ENCODE measurements at places on chromosomes 3 and 15.

DNA sequence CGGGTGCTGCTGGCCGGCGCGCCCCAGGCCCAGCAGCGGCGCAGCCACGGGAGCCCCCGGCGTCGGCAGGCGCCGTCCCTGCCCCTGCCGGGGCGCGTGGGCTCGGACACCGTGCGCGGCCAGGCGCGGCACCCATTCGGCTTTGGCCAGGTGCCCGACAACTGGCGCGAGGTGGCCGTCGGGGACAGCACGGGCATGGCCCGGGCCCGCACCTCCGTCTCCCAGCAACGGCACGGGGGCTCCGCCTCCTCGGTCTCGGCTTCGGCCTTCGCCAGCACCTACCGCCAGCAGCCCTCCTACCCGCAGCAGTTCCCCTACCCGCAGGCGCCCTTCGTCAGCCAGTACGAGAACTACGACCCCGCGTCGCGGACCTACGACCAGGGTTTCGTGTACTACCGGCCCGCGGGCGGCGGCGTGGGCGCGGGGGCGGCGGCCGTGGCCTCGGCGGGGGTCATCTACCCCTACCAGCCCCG, 777 bp downstream of the LOXL1 start:
- H3K27ac ChIP-seq: peak overlapping the region; percentile 86
- H3K36me3 ChIP-seq: no peaks in the 10 kb centered on the region
- DNase-seq: no peak
- peak overlapping the region; percentile 69 for H3K4me3 ChIP-seq
- peaks cover 89% of the 10 kb centered on the region for H3K4me1 ChIP-seq

GRCh38 chr3:64806668-64807605, 119.1 kb upstream of the ADAMTS9 start:
- H3K36me3 ChIP-seq: no peaks in the 10 kb centered on the region
- no peak for DNase-seq
- H3K4me3 ChIP-seq: no peak overlapping the region
- H3K27ac ChIP-seq: no peak overlapping the region

DNA sequence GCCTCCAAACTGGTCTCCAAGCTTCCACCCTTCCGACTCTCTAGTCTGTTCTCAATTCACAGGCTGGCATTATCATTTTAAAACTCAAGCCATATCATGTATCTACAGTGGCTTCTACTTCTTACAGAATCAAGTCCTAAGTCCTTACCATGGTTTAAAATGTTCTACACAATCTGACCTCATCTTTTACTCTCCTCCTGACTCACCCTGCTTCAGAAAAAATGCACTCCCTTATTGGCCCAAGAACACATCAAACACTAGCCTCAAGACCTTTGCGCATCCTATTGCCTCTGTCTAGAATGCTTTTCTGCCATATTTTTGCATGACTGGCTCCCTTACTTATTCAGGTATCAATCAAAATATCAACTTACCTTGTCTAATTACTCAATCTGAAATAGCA, 11.0 kb downstream of the MRPL3 start:
- peaks cover 19% of the 10 kb centered on the region for H3K36me3 ChIP-seq
- DNase-seq: no peak
- no peak overlapping the region for H3K4me3 ChIP-seq

- H3K27me3 ChIP-seq: no peaks in the 10 kb centered on the region
- no peak overlapping the region for H3K27ac ChIP-seq
- DNase-seq: no peak
- H3K4me3 ChIP-seq: no peak overlapping the region
- no peaks in the 10 kb centered on the region for H3K36me3 ChIP-seq
Observed at GRCh38 chr3:128198313-128198712, 45.0 kb downstream of the EEFSEC start.

DNA sequence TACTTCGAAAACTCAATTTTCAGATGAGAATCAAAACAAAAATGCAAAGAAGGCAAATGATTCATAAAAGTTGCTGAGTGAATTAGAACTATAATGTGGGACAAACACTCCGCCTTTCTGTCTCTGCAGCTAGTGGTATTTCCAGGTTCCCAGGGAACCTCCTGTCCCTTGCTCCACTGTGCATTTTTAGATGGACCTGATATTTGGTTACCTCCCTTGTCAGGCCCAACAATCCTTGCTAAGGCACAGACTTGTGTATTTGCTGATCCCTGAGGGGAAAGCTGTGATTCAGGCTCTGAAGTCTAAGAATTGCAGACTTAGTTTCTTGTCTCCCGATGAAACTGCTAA, 162.7 kb downstream of the LPP start:
- no peak for DNase-seq
- peaks cover 8% of the 10 kb centered on the region for H3K36me3 ChIP-seq
- H3K27ac ChIP-seq: peak overlapping the region; percentile 52
- H3K4me1 ChIP-seq: peaks cover 33% of the 10 kb centered on the region

DNA sequence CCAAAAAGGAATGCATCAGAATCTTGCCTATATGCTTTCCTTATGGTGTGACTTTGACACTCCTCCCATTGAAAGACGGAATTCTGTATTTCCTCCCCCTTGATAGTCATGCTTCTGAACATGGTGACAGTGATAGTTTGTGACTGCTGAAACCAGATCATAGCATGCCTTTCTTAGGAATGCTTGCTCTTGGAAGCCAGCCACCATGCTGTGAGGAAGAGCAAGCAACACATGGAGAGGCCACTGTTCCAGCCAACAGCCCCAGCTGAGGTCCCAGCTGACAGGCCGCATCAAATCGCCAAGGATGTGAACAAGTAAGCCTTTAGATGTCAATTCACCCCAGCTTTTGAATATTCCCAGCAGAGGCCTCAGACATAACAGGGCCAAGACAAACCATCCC, 100.1 kb downstream of the IGF2BP2 start:
- DNase-seq: no peak
- no peaks in the 10 kb centered on the region for H3K27me3 ChIP-seq
- no peaks in the 10 kb centered on the region for H3K36me3 ChIP-seq

DNA sequence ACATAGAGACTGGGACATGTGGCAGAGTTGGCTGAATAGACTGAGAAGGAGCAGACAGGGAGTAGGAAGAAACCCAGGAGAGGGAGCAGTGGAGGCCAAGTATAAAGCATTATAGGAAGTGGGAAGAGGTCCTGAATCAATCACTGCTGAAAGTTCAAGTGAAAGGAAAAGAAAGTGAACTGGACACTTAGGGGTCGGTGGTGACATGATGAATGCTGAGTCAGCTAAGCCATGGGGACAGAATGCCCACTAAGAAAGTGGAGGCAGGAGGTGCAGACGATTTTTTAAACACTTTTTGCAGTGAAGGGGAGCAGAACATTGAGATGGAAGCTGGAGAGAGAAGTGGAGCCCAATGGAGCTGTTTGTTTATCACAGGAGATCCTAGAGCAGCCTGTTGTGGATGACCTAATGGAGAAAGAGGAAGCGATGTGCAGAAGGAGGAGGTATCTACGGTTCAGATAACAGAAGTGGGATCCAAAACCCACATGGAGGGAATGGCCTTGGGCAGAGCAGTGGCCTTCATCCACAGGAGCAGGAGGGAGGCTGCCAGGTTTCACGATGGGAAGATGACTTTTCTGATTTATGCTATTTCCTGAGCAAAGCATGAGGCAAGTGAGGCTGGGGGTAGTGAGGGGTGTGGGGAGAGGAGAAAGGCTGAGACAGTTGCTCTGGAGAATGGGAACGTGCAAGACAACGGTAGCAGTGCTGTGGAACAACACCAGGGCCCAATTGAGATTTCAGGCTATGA, 208.2 kb downstream of the RPLP1 start:
- no peaks in the 10 kb centered on the region for H3K27me3 ChIP-seq
- H3K4me3 ChIP-seq: no peak overlapping the region
- H3K4me1 ChIP-seq: peaks cover 14% of the 10 kb centered on the region
- no peaks in the 10 kb centered on the region for H3K36me3 ChIP-seq
- no peak overlapping the region for H3K27ac ChIP-seq
- no peak for DNase-seq

GRCh38 chr15:68641376-68641775, 62.6 kb downstream of the CORO2B start:
- H3K4me1 ChIP-seq: peaks cover 45% of the 10 kb centered on the region
- no peak overlapping the region for H3K4me3 ChIP-seq
- no peaks in the 10 kb centered on the region for H3K36me3 ChIP-seq
- no peak for DNase-seq

GRCh38 chr15:80977627-80978036, 12.0 kb downstream of the MESD start:
- H3K36me3 ChIP-seq: peaks cover 40% of the 10 kb centered on the region
- peak; percentile 68 for DNase-seq
- no peaks in the 10 kb centered on the region for H3K27me3 ChIP-seq
- no peak overlapping the region for H3K27ac ChIP-seq

DNA sequence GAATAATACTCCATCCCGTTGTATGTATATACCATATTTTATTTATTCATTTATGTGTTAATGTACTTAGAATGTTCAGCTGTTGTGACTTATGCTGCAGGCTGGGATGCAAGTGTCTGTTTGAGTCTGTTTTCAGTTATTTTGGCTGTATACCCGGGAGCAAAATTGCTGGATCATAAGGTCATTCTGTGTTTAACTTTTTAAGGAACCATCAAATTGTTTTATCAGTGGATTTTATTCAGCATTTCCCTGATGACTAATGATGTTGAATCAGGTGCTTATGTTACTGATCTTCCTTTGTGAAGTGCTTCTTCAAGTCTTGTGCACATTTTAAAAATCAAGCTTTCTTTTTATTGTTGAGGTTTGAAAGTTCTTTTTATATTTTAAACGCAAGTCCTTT, 118.1 kb downstream of the SLC25A26 start:
- no peak overlapping the region for H3K4me3 ChIP-seq
- peaks cover 8% of the 10 kb centered on the region for H3K4me1 ChIP-seq
- H3K27ac ChIP-seq: no peak overlapping the region
- DNase-seq: no peak
- H3K27me3 ChIP-seq: no peaks in the 10 kb centered on the region

GRCh38 chr3:175493301-175493700, 634.2 kb downstream of the NAALADL2 start:
- H3K27me3 ChIP-seq: no peaks in the 10 kb centered on the region
- no peak overlapping the region for H3K4me3 ChIP-seq
- no peak overlapping the region for H3K27ac ChIP-seq

DNA sequence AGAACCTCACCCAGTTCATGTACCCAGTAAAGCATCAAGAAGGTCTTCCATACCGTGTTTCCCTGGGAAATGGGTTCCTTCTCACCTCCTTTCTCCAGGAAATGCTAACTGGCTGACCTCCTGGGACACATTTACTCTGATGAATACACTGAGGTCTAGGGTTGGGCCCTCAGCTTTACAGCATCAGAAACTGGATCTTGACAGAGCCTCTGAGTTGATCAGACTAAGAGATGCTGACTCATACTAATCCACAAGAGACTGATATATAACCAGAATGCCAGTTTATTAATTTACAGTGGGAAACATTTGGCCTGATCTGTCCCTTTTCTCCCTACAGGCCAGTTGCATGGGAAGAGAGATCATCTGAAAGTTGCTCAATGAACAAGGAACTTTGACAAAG, 55.8 kb downstream of the GTF2E1 start:
- no peaks in the 10 kb centered on the region for H3K27me3 ChIP-seq
- no peak for DNase-seq
- no peak overlapping the region for H3K4me3 ChIP-seq
- H3K27ac ChIP-seq: no peak overlapping the region
- H3K36me3 ChIP-seq: no peaks in the 10 kb centered on the region

DNA sequence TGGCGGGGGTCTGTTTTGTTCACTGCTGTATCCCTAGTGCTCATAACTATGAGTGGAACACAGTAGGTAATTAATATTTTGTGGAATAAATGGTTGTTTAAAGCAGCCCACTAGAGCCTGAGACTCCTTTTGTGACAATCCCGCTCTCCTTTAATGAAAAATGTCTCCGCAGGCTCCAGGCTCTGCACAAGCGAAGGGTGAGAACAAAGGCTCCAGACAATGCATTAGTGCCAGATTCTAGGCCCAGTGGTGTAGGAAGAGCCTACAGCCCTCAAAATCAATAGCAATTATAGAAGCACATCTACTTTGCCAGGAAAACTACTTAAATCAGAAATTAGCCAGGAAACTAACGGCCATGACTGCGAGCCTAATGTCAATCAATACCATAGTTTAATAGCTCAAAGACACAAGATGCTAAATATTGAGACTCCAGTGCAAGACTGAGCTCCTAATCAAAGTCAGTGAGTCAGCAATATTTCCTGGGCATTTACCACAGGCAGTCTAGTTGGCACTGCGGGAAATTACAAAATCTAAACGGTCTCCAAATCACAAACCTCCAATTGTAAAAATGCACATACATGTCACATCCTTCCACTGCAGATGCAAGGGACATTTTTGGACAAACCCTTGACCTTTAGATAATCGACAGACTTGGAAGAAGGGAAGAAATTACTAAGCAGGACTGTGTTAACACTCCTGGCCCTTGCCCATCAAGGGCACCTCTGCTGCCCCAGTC, 2.3 kb downstream of the ANXA2 start:
- no peak for DNase-seq
- H3K4me3 ChIP-seq: peak overlapping the region; percentile 86
- peak overlapping the region; percentile 97 for H3K27ac ChIP-seq
- no peaks in the 10 kb centered on the region for H3K27me3 ChIP-seq
- H3K36me3 ChIP-seq: no peaks in the 10 kb centered on the region

DNA sequence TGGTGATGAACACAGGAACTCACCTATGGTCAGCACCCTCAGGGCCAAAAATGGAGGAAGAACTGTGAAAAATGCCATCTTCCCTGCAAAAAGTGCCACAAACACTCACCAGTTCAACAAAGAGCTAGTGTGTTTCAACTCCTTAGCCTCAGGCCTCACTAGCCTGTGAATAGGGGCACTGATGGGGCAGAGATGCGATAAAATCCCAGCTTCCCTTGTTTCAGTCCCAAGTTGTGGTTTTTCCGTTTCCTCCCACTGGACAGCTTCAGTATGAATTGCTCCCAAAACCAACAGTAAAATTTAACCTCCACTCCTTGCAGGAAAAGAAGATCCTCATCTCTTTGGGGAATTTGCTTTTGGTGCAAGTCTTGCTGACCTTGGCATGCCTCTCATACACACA, 117.4 kb upstream of the ADAMTS9 start:
- H3K36me3 ChIP-seq: no peaks in the 10 kb centered on the region
- H3K4me1 ChIP-seq: no peaks in the 10 kb centered on the region
- no peak overlapping the region for H3K4me3 ChIP-seq
- DNase-seq: no peak
- no peaks in the 10 kb centered on the region for H3K27me3 ChIP-seq
- H3K27ac ChIP-seq: no peak overlapping the region

DNA sequence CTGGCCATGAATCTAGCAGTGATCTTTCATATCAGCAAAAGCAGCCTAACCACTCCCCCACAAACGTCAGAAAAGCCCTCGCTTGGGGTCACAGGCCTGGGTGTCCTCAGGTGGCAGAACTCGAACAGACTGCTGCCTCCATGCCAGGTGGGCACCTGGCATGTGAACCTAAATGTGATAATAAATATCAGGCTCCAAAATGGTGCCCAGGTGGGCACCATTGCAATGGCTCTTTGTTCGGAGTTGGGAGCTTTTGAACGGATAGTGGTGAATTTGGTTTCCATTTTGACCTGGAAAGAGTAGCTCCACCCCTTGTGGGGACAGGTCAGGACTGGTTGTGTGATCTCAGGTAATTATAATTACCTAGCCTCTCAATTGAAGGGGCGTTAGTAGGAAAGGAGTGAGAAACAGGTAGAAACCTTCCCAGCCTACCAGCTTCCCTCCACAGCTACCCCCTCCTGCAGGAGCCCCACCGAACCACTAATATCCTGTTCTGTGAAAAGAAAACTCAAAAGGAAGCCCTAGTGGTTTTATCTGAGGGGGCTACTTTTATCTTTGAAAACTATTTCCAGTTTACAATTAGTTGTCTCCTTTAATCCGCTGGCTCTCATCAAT, 18.1 kb downstream of the MYO1E start:
- no peaks in the 10 kb centered on the region for H3K4me1 ChIP-seq
- no peaks in the 10 kb centered on the region for H3K36me3 ChIP-seq
- H3K4me3 ChIP-seq: no peak overlapping the region
- H3K27me3 ChIP-seq: no peaks in the 10 kb centered on the region
- no peak for DNase-seq
